ENCODE measurements at places on chromosomes 7 and 10.
A peak's percentile ranks its signal among the peaks of the same experiment; 100 is the strongest.

DNA sequence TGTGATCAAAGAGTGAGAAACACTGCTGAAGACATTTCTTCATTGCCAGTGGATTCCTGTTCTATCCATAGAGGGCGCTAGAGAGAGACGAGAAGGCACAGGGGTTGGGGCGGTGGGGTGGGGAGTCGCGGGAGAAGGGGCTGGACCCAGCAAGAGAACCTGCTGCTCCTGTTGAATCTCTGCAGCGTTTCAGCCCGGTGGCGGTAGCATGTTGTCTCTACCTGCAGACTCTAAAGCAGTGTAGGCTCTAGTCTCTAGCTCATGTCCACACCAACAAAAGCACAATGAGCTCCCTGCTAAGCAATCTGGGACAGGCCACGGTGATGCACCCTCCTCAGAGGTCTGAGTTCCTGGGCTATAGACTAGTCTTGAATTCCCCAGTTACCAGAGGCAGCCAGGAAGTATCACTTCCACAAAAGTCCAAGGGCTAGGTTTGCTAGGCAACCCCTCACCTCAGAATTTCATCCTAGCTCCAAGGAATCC, 167.7 kb downstream of the DGKB start:
- no peak for DNase-seq

DNA sequence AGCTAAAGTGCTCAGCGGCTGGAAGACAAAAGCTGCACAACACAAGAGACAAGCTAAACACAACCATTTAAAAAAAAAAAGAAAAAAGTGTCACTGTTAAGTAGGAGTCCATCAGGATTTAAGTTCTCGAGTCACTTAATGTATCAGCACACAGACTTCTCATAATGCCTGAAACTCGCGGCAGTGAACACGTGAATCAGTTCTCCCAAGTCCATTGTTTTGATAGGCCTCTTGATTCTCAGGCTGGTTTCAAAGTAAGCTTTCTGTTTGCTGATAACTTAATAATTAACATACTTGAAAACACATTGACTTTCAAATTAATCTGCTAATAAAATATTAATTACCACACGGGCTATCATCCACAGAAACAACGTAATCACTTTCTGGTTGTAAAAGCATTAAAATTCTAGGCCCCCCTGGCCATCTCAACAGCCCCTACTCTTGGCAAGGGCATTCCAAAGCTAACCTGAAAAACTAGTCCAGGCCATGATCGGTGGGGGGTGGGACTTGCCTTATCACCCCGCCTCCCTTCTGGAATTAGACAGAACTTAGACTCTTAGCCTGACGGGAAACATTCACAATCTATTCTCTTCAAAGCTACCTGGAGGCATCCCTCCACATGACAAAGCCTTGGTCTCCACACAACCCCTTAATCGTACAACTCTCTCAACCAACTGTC, 129.0 kb downstream of the DIP2C start:
- no peak for DNase-seq

GRCh38 chr10:72740528-72740927, 48.6 kb downstream of the MCU start:
- DNase-seq, result no peak

GRCh38 chr10:84552478-84552877, 224.1 kb downstream of the CCSER2 start:
- DNase-seq, result no peak

- no peak for DNase-seq
These were observed 20.8 kb upstream of the GHITM start for GRCh38 chr10:84118395-84119006.

DNA sequence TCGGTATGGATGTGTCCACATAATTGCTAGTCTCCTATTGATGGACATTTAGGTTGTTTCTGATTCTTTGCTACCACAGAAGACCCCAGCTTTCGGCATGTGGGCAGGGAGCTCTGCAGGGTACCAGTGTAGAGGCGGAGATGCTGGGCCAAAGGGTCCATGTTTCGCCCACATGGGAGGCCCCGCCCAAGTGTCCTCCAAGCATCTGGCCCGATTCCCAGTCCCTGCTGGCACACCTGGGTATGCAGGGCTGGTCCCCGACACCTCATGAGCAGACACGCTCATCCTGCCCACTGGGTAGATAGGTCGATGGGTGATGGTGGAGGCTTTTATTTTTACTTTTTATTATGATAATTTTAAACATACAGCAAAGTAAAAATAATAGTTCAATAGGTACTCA, 19.4 kb upstream of the TBRG4 start:
- no peak for DNase-seq

DNA sequence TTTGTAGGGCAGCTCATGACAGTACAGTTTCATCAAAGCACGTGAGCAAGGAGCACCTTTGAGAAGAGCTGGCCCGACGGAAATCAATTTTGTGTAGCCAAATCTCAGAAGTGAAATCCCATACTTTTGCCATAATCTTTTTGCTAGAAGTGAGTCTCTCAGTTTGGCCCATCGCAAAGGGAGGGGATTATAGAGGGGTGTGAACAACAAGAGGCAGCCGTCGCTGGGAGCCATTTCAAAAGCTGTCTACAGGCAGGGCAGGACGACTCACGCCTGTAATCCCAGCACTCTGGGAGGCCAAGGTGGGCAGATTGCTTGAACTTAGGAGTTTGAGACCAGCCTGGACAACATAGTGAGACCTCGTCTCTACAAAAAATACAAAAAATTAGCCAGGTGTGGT, 599.8 kb downstream of the GALNT17 start:
- no peak for DNase-seq

GRCh38 chr7:69906283-69906995, 308.2 kb downstream of the AUTS2 start:
- DNase-seq, result no peak

GRCh38 chr10:31322647-31323046, 3.6 kb downstream of the ZEB1 start:
- DNase-seq, result no peak

GRCh38 chr7:92769844-92770243, 66.5 kb downstream of the CDK6 start:
- no peak for DNase-seq

DNA sequence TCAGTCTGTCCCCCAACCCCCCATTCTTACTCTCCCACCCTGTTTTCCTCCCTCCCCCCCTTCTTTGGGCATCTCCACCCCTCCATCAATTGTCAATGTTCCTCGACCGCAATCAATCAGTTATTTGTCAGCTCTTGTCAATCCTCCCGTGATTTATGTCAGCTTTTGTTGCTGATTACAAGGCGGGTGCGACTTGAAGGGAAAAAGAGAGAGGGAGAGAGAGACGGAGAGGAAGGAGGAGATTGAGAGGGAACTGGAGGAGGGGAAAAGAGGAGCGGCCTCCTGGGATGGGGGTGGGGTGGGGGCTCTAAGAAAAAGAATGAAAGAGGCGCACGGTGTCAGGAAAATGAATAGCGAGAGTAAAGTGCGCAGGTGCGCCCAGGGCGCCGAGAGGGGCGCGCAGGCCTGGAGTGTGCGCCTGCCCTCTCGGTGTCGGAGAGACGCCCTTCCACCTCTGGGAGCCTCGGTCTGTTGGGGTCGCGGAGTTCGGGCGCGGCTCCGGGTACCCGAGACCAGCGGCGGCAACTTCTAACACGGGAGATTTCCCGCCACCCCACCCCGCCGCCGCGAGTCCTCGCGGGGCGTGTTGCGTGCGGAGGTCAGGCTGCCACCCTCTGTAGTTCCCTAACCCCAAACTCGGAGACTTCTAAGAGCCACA, 1.1 kb upstream of the ZNF503 start:
- peak; percentile 81 for DNase-seq

DNA sequence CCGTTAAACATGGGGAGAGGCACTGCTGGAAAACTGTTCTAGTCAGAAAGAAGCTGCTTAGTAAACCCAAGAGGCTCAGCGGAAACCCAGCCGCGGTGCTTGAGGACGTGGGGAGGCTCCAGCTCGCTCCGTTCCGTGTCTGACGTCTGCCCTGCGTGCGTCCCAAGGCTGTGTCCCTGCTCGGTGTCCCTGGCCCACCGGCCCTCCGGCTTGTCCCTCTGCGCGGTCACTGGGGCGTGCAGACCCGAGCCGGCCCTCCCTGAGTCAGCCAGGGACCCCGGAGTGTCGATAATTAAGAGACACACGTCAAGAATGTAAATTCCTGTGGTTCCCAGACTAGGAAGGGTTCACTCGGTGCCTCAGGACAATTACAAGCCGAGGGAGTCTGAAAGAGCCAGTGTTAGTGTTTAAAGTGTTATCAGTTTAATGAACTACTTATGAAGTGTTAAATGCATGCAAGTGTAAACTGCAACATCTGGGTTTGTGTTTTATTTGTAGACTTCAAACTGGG, 98.9 kb downstream of the WDR11 start:
- DNase-seq, result no peak

DNA sequence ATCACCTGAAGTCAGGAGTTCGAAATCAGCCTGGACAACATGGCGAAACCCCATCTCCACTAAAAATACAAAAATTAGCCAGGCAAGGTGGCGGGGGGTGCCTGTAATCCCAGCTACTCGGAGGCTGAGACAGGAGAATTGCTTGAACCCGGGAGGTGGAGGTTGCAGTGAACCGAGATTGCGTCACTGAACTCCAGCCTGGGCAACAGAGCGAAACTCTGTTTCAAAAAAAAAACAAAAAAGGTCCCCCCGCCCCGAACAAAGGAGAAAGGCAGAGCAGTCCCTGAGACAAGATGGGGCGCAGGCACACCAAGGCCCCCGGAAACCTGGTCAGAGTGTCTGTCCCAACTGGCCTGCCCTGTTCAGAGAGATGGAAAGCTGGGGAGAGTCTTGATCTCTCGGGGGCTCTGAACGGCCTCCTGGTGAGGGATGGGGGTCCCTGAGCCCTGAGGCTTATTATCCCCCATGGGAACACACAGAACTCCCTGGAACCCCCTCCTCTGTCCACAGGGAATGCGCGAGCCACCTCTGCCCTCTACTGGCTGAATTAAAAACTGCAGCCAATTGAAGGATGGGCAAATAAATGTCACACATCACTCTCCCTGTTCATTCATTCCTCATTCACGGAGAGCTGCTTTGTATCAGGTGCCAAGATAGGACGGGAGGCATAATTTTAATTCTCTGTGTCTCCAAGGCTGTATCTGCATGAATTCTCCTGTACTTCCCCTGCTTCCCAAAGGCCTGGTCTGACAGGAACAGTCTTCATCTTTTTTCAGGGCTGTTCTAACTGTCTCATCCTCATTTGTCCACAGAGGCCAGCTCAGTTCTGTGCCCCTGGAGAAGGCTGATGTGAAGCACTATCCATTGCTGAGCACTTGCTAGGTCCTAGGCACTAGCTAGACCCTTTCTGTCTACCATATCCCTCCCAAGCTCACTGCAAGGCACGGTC, 28.9 kb downstream of the MAT1A start:
- DNase-seq, result no peak

DNA sequence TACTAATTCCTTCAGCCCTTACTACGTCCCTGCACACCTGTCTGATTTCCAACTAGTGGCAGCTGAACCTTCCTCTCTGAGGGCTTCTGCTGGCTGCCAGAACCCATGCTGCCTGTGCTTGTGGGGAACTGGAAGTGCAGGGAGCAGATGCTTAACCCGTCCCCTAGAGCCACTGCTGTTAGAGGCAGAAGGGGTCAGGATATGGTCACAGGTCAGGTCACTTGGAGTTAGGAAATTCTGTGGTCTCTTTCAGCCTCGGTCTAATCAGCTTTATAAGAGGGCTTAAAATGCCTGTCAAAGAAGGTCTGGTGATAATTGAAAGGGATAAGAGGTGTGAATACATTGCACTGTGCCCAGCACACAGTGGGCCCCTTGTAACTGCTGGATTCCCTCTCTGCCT, 82.0 kb downstream of the PLPP4 start:
- no peak for DNase-seq

DNA sequence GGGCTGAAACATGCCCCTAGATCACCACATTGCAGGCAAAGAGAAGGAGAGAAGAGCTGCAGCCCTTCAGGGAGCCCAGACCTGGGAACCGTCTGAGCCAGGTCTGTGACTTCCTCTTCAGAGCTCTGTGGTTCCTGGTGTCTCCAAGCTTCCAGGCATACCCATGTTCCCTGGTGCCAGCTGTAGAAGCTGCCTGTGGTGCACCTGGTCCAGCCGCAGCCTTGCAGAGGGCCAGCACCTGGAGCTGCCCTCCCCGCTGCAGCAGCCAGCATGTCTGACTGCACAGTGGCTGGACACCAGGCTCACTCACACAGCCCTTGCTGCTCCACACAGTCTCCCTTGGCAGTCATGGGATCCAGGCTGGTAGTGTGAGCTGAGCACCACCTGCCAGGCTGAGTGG, 33.6 kb downstream of the C7orf25 start:
- no peak for DNase-seq

- DNase-seq, result no peak
These were observed 70.3 kb downstream of the MYL10 start for GRCh38 chr7:101558742-101559325.

GRCh38 chr10:71512761-71513539, 116.2 kb downstream of the CDH23 start:
- no peak for DNase-seq

GRCh38 chr7:112201839-112202238, 4.4 kb downstream of the DOCK4 start:
- DNase-seq, result no peak

DNA sequence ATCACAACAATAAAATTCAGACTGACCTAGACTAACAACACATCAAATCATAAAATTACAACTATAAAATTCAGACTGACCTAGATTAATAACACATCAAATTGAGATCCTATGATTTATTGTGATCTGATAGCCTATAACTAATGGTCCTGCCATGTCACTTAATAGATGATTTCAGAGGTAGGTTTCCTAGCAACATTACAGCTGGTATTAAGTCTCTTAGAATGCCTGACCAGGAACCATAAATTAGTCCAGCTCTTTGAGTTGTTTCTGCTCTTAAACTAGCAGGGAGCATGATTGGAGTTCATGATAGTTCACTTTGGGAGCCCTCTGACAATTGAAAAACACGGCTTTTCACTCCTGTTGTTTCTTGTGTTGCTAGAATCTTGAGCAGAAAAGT, 318.9 kb downstream of the BMPER start:
- no peak for DNase-seq

DNA sequence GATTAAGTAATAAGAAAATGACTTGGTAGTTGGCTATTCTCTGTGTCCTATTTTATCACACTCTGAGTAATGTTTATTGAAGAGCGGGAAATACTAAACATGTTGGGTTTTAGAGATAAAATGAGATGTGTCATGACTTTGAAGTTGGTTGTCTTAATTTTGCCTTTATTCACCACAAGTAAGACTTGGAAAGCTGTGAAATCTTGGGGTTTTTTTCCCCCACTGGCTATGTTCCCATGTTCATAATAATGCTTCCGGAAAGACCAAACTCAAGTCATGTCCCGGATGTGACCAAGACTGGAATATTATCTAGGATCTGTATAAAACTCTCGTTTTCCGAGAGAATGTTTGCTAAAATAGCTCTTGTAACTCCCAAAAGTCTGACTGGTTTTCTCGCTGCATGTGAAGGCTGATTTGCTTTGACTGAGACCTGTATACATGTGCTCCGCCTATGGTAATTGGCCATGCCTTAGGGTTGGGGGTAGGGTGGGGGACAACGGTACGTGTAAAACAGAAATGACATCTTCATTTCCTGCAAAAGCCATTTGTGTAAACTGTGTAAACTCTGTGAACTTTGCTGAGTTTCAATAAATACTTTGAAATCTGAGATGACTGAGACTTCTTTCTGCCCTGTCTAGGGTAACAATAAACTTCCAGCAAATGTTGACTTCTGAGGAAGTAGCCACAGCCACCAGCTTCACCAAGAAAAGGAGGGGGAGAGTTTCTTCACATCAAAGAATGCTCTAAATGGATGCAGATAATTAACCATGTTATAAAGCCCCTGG, 169.6 kb downstream of the ZNF365 start:
- no peak for DNase-seq
